Stimulated activated CD4-positive, alpha-beta T cell treated with anti-CD3 and anti-CD28 coated beads, TNF-alpha, amount 100 ng/mL, for 24 hours (primary cell): ENCODE measurements at places on chromosomes 11 and 22.

- DNase-seq = no peak
These were observed 570.3 kb downstream of the OPCML start for GRCh38 chr11:132962041-132962440.

DNA sequence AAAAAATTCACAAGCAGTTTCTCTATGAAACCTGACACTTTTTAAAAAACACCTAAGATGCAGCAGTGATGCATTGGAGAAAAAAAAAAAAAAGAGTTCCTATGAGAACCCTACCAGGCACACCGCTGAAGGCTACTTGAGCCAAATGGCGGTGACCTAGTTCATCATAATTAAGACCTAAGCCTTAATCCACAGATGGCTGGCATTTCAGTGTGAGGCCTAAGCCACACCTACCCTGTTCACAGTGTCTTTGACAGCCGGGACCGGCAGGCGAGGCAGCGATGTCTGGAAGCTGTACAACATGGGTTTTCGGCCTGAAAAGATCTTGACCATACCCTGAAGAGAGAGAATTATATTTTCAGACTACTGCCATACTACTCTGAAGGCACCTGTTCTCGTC lies 38.0 kb downstream of the CPT1A start:
- no peak for DNase-seq

DNA sequence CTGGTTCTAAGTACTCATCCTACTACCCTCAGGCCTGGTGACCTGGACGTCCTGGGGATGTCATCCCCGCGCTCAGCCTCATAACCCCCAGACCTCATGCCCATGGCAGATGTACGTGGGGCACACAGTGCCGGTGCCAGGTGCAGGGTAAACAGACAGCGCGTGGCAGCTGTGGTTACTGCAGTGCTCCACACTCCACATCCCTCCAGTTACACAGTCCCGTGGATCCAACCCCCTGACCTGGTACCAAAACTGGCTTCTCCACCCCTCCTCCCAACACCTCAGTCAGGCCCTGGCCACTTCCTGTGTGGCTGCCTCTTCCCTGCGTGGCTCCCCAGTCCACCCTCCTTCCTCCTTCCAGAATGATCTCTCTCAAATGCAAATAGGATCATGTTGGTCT lies 95.2 kb downstream of the DSCAML1 start:
- no peak for DNase-seq

- DNase-seq = no peak
These were observed 146.2 kb downstream of the ARHGAP42 start for GRCh38 chr11:100833276-100833675.

DNA sequence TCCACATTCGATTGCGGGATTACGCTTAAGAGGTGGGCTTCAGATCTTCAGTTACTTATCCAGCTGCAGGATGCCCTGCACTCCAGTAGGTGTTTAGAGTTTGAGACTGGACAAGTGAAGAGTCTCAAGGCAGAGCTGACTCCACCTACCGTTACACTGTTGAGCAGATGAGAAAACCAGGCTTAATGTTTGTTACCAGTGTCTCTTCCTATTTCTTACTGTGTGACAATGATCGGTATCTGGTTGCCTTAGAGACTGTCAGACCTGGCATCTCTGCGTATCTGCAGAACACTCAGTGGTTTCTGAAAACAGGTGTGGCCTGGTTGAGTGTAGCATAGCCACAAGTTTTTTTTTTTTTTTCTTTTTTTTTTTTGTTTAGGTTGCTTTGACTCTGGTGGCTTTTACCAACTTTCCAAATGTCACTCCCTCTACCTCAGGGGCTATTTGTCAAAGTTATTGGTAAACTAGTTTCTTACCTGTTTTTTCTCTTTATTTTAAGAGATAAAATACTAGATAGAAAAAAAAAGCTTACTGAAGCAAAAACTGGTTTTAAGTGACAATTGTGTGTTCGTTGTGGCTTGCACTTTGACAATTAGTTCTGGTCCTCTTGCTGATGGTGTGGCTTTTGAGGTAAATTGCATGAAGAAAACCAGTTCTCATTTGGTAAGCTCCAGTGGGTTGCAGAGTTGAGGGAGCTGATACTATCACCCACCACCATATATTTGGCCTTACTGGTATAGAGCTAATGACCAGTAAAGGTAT lies 284.8 kb downstream of the ETS1 start:
- peak; percentile 38 for DNase-seq

DNA sequence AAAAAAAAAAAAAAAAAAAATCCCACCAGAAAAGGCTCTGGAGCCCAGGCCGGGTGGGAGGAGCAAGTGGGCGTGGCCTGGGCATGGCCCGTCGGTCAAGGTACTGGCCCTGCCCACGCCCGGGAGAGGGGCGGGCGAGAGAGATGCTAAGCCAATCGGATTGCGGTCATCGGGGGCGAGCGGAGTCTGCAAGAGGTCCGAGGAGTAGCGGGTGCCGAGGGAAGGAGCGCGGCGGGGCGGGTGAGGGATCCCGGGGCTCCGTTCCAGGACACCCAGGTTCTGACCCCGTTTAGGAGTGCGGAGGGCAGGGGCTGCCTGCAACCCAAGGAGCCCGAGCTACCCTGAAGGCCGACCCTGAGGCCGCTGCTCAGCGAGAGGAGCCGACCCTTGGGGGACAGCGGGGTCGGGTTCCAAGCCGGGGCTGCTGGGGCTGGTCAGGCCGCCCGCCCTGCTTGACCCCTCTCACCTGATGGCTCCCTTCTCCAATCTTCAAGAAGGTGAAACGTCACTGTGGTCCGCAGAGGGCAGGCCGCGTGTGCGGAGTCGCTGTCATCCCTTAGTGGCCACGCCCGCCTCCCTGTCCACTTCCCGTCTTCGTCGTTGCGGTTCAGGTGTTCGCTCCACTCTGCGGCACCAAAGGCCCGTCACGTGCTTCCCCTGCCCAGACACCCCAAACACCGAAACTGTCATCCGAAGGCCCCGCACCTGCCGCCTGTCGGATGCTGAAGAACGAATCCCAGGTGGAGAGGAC lies 11.1 kb upstream of the TAB1 start:
- peak; percentile 66 for DNase-seq

DNA sequence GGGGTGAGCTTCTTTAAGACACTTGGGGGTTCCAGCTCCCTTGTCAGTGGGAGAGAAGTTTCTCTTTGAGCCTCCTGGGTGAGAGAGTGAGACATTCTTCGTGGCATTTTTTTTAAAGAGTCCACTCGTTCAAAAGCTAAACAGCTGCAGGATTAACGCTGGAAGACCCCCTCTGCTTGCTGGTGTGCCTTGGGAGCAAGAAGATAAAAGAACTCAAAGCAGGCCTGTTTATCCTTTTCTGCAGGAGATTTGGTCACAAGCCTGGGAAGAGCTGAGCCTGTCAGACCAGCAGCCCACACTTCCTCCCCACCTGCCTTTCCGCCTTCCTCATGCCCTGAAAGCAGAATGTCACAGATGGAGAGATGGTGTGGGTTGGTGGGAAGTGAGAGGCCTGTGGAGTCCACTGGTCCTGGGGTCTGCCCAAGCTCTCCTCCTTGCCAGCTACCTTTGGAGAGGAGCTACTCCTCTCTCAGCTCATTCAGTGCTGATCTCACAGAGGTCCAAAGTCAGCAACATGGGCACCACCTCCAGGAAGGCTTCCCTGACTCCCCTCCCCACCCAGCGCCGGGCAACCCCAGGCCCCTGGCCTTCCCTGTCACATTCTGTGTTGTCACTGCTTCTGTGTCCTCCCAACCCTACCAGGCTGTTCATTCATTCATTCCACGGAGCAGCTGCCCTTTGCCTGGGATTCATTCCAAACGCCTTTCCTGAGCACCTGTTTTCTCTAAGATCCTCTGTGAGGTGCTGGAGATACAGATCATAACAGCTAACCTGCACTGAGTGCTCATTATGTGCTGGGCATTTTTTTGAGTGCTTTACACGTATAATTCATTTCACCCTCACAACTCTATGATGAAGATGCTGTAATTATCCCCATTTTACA lies 6.7 kb downstream of the GDPD5 start:
- DNase-seq = no peak

- DNase-seq = no peak
These were observed at the start of gene FIBIN for GRCh38 chr11:26993965-26994457. FIBIN (plus strand) TSS chr11:26994112; CDS start chr11:26994527, 415 bp downstream.

GRCh38 chr11:3845670-3846069 lies 4.9 kb upstream of the RHOG start:
- no peak for DNase-seq

- DNase-seq = no peak
These were observed 25.6 kb downstream of the TRIM29 start for GRCh38 chr11:120112174-120112796.

- DNase-seq = no peak
These were observed 57.5 kb upstream of the PLET1 start for GRCh38 chr11:112318184-112318591.

DNA sequence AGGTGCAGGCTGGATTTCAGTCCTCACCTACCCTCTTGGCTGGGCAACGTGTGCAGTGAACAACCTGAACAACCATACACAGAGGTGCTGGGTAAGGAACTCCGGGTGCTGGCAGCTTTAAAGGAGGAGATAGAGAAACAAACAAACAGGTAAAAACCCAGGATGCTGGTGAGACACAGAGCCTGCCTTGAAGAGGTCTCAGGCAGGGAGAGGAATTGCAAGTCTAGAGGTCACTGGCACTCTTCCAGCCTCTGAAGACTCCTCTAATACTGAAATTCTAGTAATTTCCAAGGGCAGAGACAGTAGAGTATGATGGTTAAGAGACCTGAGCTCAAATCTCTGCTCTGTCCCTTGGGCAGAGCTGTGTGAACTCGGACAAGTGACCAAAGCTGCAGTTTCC lies 192.5 kb downstream of the CEP164 start:
- DNase-seq = no peak
